Natural killer cell treated with Interleukin-12 subunit alpha and Interleukin-12 subunit beta and Interleukin-15 and Interleukin-18, amount 100 ng/mL, for 72 hours (primary cell): ENCODE measurements at places on chromosomes 2 and 18.

DNA sequence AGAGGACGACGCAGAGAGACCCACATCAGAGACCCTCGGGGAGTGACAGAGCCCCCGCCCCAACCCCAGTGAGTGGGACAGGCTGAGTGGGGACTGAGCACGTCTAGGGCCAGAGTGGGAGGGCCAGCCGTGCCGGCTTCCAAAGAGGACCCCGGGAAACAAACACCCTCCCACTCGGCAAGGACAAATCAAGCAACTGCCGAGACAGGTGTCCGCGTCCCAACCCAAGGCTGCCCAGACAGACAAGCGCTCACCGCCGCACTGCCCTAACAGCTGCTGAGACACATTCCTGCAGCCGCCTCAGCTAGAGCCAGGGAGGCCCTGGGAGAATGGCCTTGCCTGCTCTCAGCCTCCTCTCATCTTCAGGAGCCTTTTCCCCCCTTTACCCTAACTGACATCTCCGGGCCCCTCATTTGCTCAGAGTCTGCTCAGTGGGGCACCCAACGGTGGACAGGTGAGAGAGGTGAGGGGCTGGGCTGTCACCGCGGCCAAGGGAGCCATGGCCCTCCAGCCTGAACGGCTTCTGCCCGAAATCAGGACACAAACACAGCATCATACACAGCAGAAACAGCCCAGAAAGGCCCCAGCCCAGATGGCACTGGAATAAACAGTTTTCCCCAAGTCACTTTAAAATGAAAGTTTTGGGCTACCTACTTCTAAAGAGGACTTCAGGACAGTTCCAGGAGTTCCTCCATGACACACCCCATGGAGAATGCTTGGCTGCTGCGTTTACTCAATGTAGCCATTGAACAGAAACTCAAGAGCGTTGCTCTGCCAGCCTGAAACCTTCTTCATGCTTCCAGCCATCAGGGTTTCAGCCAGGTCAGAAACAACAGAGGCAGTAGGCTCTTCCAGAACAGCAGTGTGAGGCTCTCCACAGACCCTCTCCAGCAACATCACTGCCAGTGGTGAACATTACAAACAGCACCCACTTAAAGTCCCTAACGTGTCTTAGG lies 23.6 kb downstream of the SLC66A2 start:
- DNase-seq: no peak

DNA sequence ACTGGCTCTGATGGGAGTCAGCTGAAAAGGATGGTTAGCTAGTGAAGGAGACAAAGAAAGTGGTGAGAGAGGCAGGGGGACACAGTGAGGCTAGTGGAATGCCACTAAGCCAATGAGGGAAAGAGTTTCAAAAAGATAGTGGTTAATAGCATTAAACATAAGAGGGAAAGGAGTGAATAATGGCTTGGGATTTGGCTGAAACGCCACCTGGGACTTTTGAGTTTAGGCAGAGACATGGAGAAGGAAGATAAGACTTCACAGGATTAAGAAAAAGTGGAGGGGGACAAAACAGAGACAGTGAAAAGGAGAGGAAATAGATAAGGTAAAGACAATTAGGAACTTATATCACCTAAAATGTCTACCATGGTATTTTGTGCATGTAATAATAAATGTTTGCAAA lies 6.9 kb downstream of the CD28 start:
- DNase-seq: no peak

DNA sequence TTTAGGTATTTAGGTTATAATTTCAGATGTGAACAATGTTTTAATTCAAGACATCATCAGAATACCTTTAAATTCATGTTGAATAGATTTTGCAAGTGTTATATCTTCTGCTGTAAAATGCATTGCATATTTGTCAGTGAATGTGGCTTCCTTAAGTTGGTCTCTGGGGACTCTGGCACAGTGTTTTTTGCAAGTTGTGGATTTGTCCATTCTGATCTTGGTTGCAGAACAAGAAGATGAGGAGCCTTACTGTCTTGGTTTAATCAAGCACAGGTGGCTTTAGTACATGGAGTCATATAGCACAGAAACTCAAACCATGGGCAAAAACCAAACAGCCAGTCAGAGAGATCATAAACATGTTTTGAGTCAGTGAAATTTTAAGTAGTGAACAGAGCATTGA lies 135.7 kb downstream of the ARHGAP28 start:
- no peak for DNase-seq

DNA sequence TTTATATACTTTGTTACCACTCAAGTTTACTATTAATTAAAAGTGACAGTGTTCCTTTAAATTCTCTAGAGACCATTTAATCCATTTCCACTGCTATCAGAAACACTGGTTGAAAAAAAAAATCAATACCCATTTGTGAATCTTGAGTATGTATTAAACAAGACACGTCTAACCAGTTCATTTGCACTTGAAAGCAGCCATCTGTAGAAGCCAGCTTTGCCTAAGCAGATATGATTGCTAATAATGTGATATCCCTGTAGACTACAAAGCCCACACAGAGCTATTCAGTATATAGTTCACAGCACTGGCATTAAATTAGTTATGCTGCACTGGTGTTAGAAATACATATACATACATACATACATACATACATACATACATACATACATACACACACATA lies 111.8 kb upstream of the SP3 start:
- no peak for DNase-seq

DNA sequence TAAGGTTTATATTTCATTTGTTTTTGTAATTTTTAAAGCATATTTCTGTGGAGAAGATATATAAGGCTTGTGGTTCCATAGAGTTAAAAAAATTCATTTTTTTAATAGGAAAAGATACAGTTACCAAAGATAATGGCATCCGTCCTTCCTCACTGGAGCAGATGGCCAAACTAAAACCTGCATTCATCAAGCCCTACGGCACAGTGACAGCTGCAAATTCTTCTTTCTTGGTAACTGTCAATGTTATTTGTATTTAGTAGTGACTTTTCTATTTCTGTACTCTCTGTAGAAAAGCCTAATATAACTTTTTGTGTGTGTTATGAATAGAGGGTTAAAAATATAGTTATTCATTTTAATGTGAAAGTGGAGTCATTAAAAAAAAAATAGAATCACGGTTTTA lies 35.1 kb downstream of the HADHB start:
- DNase-seq: no peak

DNA sequence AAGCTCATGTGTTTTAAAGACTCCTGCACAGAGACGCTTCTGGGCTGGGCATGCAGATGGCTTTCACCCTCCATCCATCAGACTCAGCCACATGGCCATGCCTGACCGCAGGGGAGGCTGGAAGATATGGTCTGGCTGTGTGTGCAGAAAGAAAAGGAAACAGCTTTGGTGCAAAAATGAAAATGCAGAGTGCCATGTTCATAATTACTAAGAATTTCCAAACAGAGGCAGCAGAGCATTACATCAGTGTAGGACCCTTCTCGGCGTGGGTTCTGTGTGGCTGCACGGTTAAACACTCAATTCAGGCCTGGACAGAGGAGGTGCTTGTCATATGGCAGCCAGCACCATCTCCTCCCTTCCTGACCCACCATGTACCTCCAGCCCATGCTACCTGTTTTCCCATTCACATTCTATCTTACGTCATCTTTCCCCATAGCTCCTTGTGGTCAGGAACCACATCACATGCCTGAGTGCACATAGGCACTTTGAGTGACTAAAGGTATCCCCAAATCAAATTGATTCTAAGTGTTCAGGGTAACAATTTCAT lies 200.3 kb upstream of the ID2 start:
- DNase-seq: peak; percentile 77

- DNase-seq: no peak
These were observed 31.0 kb downstream of the INO80D start for GRCh38 chr2:206054952-206055351.

GRCh38 chr2:199392363-199392762 lies 65.4 kb downstream of the SATB2 start:
- no peak for DNase-seq

DNA sequence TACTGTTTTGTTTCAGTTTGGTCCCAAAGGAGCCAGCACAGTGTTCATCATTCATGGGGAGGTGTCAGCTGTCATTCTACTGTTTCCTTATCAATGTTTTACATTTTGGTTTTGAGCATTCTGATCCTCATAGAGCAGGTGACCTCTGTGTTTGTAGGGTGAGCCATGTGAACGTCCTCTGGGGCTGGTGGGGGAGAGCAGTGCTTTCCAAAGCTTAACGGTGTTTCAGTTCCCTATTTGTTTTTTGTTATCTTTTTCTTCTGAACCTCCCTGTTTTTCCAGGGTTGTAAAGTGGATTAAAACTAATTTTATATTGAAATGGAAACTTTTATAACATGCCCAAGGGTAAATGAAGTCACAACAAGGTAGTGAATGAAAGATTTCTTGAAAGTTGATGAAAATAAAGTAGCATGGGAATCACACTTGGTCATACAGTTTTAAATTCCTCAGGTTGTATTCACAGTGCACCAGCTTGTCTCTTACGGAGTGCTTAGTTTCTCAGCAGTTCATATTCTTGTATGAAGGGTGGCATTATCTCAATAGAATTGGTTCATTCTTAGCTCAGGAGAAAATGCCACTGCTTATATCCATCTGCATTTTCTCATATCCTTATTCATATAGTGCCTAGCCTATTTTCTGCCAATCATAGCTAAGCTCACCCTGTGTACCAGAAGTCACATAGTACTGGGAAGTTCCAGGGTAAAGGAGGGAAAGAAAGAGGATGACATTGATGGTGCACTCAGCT lies 54.5 kb downstream of the MAP4K4 start:
- DNase-seq: no peak
